ENCODE measurements at places on chromosomes 1 and 21.

GRCh38 chr21:42231756-42232155 lies 12.8 kb downstream of the ABCG1 start:
- DNase-seq, result no peak

GRCh38 chr1:243312952-243313634 lies 57.3 kb downstream of the SDCCAG8 start:
- DNase-seq, result no peak

GRCh38 chr1:117127795-117128194 lies 6.2 kb upstream of the TRIM45 start:
- no peak for DNase-seq

- DNase-seq, result peak; percentile 86
Measured at GRCh38 chr1:67749844-67750690, 65.1 kb downstream of the GADD45A start.

DNA sequence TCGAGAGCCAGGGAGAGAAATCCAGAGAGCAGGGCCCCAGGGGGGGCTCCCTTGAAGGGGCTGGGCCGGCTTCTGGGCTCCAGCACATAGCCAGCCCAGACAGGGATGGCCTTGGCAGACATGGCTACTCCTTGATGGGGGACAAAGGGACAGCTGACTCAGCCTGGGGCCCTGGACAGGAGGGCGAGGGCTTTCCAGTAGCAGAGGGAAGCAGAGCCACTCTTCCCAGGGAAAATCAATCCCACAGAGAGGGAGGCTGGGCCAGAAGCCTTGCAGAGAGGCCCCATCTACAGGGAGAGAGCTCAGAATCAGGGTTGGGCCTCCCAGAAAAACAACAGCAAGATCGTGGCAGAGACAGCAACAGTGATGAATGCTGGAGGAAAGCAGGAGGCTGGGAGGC lies 15.6 kb downstream of the IGFN1 start:
- DNase-seq, result no peak

GRCh38 chr21:33931799-33932390 lies 16.3 kb upstream of the ATP5PO start:
- no peak for DNase-seq

DNA sequence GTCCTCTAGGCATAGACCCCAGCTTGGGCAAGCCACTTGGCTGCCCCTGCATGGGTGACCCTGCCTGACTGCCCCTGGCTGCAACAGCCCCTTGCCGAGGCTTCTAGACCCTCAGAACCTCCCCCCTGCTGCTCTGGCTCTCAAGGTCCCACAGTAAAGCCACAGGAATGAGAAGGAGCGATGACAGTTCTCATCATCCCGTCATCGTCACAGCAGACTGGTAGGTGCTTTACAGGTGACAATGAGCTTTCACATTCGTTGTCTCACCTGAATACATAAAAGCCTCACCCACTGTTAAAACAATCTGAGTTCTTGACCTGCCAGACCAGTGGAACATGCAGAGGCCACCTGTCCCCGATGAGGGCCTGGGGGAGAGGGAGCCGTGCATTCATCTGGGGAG lies 36.0 kb upstream of the GPR157 start:
- DNase-seq, result no peak

- no peak for DNase-seq
Measured at GRCh38 chr1:165353731-165354671, 2.5 kb downstream of the LMX1A start.
